Activated CD4-positive, alpha-beta T cell treated with anti-CD3 and anti-CD28 coated beads, Interleukin-2, Interleukin-6, amounts not matched to agents 100 ng/mL and 50 ng/mL, durations not matched to agents 16 hours and 8 hours (primary cell): ENCODE measurements at places on chromosomes 1 and 21.

GRCh38 chr1:2543543-2544092 is 12.6 kb upstream of the TNFRSF14 start:
- no peak for DNase-seq

DNA sequence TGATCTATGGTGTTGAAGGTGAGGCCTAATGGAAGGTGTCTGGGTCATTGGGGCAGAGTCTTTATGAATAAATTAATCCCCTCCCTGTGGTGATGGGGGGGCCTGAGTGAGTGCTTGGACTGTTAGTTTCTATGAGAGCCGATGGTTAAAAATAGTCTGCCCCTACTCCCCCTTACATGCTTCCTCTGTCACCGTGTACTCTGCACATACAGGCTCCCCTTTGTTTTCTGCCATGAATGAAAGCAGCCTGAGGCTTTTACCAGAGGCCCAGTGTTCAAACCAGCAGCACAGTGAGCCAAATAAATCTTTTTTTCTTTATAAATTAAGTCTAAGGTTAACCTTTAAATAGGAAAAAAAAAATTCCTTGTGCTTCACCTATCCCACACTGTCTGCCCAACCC is 657.0 kb downstream of the AMY1C start:
- DNase-seq, result no peak

DNA sequence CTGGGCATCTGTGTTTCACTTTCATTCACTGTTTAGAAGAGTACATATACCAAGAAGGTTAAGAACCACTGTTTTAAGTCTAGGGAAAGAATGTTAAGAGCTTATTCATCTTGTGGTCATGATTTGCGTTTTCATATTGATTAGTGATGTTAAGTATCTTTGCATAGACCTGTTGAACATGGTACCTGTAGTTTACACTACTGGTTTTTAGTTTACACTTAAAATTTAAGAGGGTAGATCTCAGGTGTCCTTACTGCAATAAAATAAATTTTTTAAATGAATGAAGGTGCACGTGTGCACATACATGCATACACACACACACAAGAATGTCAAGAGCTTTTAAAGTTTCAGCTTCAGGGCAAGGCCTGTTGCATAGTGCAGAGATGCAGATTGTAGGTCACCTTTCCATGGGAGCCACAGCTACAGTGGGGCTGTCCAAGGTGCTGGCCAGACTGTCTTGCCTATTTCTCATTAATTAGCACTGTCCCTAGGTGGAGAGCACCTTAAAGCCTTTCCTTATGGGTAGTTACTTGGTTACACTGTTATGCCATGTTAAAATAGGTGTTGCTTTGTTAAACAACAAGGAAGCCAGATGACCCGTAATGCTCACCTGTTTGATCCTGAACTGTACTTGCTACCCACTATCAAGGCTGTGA is 543.0 kb upstream of the DAB1 start:
- peak; percentile 1 for DNase-seq

DNA sequence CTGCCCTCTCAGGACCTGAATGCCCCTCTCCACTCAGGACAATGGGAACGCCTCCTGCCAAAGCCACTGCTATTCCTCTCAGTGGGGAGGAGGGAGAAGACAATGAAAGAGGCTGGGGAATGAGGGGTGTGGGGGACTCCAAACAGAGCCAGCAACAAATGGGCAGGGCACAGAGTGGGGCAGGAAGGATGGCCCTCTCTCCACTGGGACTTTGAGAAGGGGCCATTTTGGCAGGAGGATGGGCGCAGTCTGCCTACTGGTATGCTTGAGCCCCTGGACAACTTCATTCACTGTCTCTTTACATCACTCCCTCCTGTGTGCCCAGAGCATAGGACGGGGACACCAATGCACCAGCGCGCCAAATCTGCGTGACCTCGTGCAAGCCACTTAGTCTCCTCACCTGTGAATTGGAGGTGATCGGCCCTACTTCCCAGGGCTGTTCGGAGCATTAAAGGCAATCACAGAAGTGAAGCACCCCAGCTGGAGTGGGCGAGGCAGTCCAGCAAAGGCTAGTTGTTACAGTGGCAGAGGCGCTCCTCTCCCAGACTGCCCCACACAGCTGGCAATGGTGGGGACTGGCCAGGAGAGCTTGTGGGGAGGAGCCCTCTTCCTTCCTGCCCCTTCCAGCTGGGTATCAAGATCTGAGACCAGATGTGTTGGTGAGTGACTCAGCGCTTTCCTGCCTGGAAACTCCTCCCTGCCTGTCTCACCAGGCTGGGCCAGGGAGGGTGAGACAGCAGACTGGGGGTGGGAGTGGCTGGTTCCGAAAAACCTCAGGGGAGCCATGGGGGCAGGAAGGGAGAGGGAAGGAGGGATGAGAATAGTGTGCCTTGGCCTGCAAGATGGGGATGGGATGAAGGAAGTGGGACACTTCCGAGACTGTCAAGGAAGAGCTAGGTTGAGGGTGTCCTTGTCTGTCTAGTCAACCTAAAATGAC is 22.4 kb upstream of the SYNC start:
- DNase-seq, result peak; percentile 61

GRCh38 chr1:155061381-155062150 is 2.0 kb upstream of the EFNA4 start:
- DNase-seq, result peak; percentile 96
